ENCODE measurements at places on chromosomes 2 and 18. TPM values are rescaled to one million over a fixed set of nuclear protein-coding genes. Genes with fewer than 3 reads are reported as not detected.

MALL gene
- total RNA-seq = 21.3 TPM

GPR35 gene
- under 0.01 TPM for total RNA-seq

GCG gene
- total RNA-seq = not detected

POMC gene
- 0.66 TPM for total RNA-seq

PRSS56 gene
- total RNA-seq = not detected

CEP76 gene
- 9.3 TPM for total RNA-seq

PLEKHH2 gene
- 0.28 TPM for total RNA-seq

REG3A gene
- not detected for total RNA-seq

SLC11A1 gene
- 0.19 TPM for total RNA-seq

ERFE gene
- total RNA-seq = 0.66 TPM

HADHB gene
- 118 TPM for total RNA-seq

OR6B2 gene
- total RNA-seq = not detected

SULT1C4 gene
- total RNA-seq = 9.3 TPM

C1QL2 gene
- not detected for total RNA-seq

CPLX4 gene
- not detected for total RNA-seq

MROH2A gene
- total RNA-seq = not detected

VWA3B gene
- total RNA-seq = not detected

EFEMP1 gene
- 2,267 TPM for total RNA-seq

IL36B gene
- total RNA-seq = not detected

KCNJ13 gene
- total RNA-seq = not detected

CHRND gene
- total RNA-seq = not detected

TNS1 gene
- total RNA-seq = 27.4 TPM

WNT10A gene
- not detected for total RNA-seq

IL1F10 gene
- total RNA-seq = not detected

IL18RAP gene
- not detected for total RNA-seq

APLF gene
- 6.5 TPM for total RNA-seq

RGPD8 gene
- 21.5 TPM for total RNA-seq

TEKT4 gene
- total RNA-seq = not detected

SIX3 gene
- not detected for total RNA-seq

CCDC141 gene
- not detected for total RNA-seq

SH3BP4 gene
- 37.5 TPM for total RNA-seq

DHX57 gene
- total RNA-seq = 23.4 TPM

CDH19 gene
- 0.09 TPM for total RNA-seq

TUBA3E gene
- total RNA-seq = not detected

SERPINB11 gene
- not detected for total RNA-seq

TMX3 gene
- total RNA-seq = 115 TPM

NR4A2 gene
- total RNA-seq = under 0.01 TPM

AMER3 gene
- total RNA-seq = not detected

SPAST gene
- 28.9 TPM for total RNA-seq

GNAL gene
- 0.47 TPM for total RNA-seq
